Left renal cortex interstitium (tissue), 4 donors: ENCODE measurements at places on chromosomes 11 and 22. TPM values are rescaled to one million over a fixed set of nuclear protein-coding genes. Genes with fewer than 3 reads are reported as not detected.

The CNGA4 gene
- polyA plus RNA-seq, result not detected

The ACP2 gene
- 57.9 TPM for polyA plus RNA-seq

The OR51B2 gene
- polyA plus RNA-seq, result not detected

The API5 gene
- 127 TPM for polyA plus RNA-seq

The ZNRF3 gene
- 25.9 TPM for polyA plus RNA-seq

The KIRREL3 gene
- polyA plus RNA-seq, result 1.5 TPM

The RCOR2 gene
- 15.6 TPM for polyA plus RNA-seq

The OR8G1 gene
- 0.02 TPM for polyA plus RNA-seq

The BATF2 gene
- 3.3 TPM for polyA plus RNA-seq

The SLC6A5 gene
- 0.21 TPM for polyA plus RNA-seq

The EFCAB6 gene
- polyA plus RNA-seq, result 5.5 TPM

The POU2AF3 gene
- polyA plus RNA-seq, result 7.1 TPM
